ENCODE measurements at places on chromosomes 2 and 18.

DNA sequence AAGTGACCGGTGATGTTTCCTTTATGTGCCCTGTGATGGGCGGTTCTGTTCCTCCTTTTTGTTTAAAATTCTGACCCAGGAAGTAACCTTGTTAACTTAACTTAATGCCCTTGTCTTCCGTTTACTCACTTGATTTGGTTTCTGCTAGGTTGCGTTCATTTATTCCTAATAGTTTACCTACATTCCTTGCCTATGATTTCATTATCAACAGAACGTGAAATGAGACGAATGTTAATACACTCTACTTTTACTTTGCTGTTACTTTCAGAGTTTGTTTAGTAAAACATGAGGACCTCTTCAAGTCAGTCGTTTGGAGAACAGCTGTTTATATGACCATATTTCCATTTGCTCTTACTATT, 638 bp downstream of the CEP192 start:
- no peak for DNase-seq

- no peak for DNase-seq
These were observed 33.3 kb downstream of the POLR1A start for GRCh38 chr2:86072271-86072858.

DNA sequence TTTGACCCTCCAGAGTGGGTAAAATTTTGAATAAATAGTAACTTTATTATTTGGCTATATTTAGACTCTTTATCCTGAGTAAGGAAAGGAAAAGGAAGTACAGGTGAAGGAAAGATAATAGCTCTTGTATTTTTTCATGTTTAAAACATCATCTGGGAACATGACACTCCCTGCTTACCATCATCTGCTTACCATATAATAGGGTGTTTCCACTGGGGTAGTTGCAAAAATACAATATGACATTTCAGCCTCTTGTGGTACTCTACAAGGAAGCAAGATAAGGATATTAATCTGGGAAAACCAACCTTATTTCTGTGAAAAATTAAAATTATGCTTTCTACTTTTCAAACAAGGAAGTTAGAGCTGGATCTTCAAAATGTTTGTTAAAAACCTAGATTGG, 9.9 kb downstream of the RELCH start:
- DNase-seq: no peak

DNA sequence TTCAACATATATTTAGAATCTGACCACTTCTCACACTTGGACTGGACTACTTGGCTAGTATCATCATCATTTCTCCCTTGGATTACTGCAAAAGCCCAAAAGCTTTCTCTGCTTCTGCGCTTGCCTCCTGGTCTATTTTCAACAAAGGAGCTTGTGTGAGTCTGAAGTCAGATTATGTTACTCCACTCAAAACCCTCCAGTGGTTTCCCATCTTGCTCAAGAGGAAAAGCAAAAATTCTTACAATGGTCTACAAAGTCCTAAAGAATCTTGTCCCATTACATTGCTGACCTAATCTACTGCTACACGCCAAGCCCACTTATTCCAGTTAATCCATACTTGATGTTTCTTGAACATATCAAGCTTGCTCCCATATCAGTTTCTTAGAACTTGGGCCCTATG, 9.6 kb downstream of the PREPL start:
- DNase-seq: no peak

GRCh38 chr2:120748310-120748709, 12.6 kb downstream of the GLI2 start:
- no peak for DNase-seq

- no peak for DNase-seq
These were observed 19.4 kb downstream of the MPPE1 start for GRCh38 chr18:11888726-11889125.

DNA sequence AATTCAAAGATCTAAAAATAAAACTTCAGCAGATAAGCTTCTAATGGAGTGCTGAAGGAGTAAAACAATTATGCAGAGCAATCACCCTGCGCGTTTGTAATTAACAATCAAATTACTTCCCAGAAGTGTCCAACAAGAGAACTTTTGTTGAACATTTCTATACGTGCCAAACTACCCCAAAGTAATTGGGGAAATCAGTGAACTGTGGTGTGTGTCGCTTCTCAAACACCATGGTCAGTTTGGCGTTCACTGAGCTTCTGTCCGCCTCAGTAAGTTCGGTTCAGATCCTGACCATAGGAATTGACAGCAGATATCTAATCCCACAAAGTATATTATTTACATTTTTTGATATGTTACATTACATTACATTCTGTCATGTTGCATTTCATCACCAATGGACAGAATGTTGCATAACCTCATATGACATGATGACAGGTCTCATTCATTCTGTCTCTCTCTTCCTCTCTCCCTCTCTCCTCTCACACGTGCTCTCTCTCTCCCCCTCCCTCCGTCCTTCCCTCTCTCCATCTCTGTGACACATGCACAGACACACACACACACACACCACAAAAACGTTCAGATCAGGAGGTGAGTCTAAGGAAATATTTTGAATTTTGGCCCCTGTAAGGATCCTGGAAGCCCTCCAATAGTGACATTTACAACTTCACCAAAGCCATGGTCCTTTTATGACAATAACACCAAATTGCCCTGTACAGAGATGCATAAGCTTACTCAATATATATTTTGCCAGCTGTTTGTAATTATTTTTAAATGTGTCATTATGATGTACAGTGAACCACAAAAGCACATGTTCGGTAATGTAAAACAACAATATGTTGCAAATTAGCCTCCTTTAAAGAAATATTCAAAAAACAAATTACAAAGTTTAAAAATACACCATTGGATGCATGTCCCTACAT, 269.2 kb downstream of the FIGN start:
- DNase-seq: no peak

- DNase-seq: no peak
These were observed 39.8 kb downstream of the FAM178B start for GRCh38 chr2:96946625-96947024.

DNA sequence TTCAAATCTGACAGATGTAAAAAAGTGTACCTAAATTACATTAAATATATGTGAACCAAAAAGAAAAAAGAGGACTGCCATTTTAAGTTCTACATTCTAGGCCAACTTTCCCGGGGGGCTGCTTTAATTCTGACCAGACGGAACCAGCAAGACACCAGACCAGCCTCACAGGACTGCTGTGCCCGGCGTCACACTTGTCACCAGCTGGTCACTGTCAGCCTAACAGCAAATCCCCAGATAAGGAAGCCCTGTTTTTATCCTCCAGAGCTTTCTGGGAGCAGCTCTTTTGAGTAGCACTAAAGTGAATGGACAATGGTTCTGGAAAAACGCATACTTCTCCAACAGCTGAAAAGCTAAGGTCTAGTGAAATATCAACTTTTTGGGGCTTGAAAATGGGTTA, 35.6 kb downstream of the CYB5A start:
- DNase-seq: no peak

- no peak for DNase-seq
These were observed 442.8 kb upstream of the CHST9 start for GRCh38 chr18:27627927-27628326.

DNA sequence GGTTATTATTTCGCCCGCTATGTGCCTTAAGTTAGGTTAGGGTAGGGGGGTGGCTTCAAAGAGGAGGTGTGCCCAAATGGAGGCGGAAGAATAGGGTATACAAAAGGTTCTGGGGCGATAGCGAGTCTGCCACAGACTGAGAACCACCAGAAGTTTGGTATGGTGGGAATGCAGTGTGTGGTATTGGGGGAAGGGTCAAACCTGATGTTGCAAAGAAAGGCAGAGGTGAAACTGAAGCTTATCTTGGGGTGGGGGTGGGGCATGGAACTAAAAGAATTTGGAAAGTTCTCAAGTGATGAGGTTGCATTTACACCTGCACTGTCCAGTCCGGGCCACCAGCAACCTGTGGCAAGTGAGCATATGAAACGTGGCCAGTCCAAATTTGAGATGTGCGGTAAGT, 11.8 kb upstream of the CCBE1 start:
- no peak for DNase-seq

- DNase-seq: no peak
These were observed 16.4 kb downstream of the KCNIP3 start for GRCh38 chr2:95313296-95314131.

GRCh38 chr18:58351776-58352175, 277.1 kb downstream of the ALPK2 start:
- DNase-seq: no peak

DNA sequence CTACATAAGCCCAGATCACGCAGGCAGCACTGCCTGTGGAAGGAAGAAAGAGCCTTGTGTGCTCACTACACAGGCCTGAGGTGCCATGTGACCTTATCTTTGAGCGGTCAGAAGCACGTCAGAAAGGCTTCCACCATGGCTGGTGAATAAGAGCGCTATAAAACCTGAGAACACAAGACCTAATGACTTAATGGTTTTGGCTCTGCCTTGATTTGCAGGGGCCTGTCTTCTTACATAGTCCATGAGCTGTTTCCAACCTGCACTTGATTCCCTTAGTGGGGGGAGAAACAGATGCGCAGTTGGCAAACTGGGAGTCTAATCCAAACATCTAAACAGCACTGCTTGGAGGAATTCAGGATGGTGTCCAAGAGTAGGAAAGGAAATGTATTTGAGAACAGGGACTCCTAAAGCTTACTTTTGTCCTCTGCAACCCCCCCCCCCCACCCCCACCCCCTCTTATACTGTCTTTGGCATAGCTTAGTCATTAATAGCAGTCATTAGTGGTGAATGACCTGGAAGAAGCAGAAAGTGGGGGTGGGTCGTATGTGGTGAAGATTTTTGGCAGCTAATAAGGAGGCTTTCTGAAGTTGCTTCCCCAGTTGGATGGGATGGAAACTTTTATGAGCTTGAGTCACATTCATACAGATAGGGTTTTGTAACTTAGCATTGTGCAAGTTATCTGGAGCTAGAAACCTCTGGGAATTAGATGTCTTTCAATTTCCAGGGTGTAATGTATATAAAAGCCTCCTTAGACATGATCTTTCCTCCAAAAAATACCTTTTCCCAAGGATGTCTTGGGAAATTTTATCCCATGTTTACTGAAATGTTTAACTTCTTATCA, 454.1 kb downstream of the MEIS1 start:
- DNase-seq: no peak

GRCh38 chr2:98823196-98824170, 92.6 kb upstream of the MGAT4A start:
- DNase-seq: peak; percentile 47

DNA sequence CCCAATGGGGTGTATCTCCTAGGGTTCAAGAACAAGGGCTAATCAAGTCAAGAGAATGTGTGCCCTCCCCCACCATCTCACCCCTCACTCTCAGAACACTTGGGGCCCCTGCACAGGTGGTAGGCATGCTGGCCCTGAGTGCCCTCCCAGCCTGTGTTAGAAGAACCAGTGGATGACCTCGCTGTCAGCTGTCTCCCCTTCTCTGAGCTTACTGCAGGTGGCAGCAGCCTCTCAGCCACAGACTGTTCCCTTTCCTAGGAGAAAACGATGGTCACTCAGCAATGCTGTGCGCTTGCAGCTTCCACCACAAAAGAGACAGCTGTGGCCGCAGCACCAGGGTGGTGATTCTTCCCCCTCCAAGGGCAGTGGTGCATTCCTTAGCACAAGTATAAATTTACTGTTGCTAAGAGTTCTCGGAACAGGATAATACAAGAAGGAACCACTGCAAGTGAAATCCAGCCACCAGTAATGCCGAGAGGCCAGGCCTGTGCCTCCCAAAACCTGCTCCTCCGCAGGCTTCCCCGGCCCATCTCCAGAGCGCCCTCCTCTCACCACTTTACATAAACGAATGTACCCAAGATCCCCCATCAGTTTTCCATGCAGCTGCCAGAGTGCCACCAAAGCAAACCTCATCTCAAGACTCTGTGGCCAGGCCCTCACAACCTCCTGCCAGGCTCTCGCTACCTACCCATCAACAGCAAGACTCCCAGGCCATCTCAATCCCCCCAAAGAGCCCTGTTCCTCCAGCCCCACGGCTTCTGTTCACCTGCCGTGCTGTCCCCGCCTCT, 935 bp upstream of the RAMP1 start:
- DNase-seq: no peak

DNA sequence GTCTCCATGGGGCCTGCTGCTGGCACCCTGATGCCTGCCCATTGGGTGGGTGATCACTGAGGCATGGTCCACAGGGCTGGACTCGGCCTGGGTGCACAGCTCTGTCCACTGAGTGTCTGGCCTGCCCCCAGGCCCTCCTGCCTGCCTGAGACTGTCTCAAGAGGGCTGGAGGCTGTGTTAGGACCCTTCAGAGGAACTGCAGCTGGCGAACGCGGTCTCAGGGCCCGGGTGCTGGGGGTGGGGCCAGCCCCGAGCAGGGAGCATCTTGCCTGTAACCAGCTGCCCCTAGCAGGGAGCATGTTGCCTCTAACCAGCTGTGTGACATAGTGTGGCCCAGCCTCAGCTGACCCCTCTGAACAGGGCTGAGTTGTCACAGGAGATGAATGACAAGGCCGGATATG, 50.0 kb downstream of the TWIST2 start:
- DNase-seq: no peak

- DNase-seq: no peak
These were observed 106.7 kb downstream of the ADCYAP1 start for GRCh38 chr18:1011349-1011748.

- no peak for DNase-seq
These were observed 563 bp upstream of the POLE4 start for GRCh38 chr2:74957886-74958273.

DNA sequence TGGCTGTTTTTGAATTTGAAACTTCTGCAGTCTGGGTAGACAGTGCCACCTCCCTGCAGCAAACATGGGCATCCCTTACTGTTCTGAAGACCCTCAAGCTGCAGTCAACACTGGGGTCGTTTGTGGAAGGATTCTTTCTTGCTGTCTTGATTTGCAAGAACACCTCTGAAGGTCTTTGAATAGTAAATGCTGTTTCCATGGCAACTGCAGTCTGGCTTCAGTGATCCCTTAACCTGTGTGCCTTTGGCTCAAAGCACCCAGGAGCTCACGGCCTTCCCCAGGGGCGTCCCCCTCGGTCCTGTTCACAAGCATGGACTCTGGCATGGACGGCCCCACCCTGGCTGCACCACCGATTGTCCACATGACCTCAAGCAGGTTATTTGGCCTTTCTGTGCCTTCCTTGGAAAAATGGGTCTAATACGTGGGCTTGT, 38.3 kb downstream of the LRRFIP1 start:
- DNase-seq: no peak

DNA sequence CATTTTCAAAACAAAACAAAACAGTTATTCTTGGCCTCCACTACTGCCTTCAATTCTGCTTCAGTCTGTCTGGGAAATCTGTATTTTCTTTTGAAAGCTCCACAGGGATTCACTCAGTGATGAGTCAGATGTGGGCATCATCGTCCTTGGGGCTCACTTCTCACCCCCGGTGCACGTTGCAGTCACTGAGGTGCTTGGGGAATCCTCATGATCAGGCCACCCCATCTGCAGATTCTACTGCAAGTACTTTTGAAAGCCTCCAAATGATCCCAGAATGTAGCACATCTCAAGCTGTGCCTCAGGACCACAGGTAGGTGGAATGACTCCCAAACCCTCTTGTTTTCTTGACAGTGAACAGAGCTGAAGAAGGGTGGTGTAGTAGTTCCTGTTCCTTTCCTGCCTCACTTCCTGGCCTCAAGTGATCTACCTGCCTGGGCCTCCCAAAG, 34.3 kb downstream of the LPIN2 start:
- DNase-seq: no peak

DNA sequence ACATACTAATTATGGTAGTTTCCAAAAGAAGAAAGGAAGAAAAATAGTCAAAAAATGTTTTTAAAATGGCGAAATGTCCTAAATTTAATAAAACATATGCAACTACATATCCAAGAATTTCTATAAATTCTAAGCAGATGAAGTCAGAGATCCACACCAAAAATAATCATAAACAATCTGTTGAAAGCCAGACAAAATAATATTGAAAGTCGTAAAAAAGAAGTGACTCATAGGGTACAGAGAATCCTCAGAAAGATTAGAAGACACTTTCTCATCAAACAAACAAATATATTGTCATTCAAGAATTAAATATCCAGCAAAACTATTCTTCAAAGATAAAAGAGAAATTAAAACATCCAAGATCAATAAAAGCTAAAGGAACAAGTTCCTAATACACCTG, 281.4 kb upstream of the ZNF804A start:
- DNase-seq: no peak
